Upper lobe of left lung (tissue), 6 donors: ENCODE measurements at places on chromosomes 2 and 18. TPM values are rescaled to one million over a fixed set of nuclear protein-coding genes. Genes with fewer than 3 reads are reported as not detected.

The HOXD12 gene
- not detected for total RNA-seq

The CAVIN2 gene
- 200 TPM for total RNA-seq

The PCARE gene
- 0.43 TPM for total RNA-seq

The C2orf81 gene
- total RNA-seq: 2.6 TPM

The REG3A gene
- total RNA-seq: not detected
